ENCODE measurements at places on chromosomes 1 and 21. TPM values are rescaled to one million over a fixed set of nuclear protein-coding genes. Genes with fewer than 3 reads are reported as not detected.

Gene RIIAD1
- 23.5 TPM for polyA plus RNA-seq

Gene KRTAP12-2
- not detected for polyA plus RNA-seq

Gene MATN1
- polyA plus RNA-seq: 0.42 TPM

Gene PGBD5
- polyA plus RNA-seq: 16.3 TPM

Gene PRAMEF15
- polyA plus RNA-seq: not detected

Gene ATP6V1G3
- not detected for polyA plus RNA-seq

Gene FOXD2
- 0.06 TPM for polyA plus RNA-seq

Gene SLC1A7
- polyA plus RNA-seq: not detected

Gene LDLRAD1
- not detected for polyA plus RNA-seq

Gene PRRX1
- polyA plus RNA-seq: 0.10 TPM

Gene GJA8
- polyA plus RNA-seq: not detected

Gene BEST4
- not detected for polyA plus RNA-seq

Gene NT5C1A
- not detected for polyA plus RNA-seq

Gene SLAMF8
- polyA plus RNA-seq: not detected

Gene LCE1A
- polyA plus RNA-seq: not detected

Gene BARHL2
- polyA plus RNA-seq: not detected

Gene SOX13
- 1.7 TPM for polyA plus RNA-seq

Gene B3GALT5
- 0.50 TPM for polyA plus RNA-seq

Gene ETS2
- polyA plus RNA-seq: 10.4 TPM

Gene AKIRIN1
- 181 TPM for polyA plus RNA-seq

Gene NCAM2
- 9.8 TPM for polyA plus RNA-seq

Gene LIPI
- not detected for polyA plus RNA-seq

Gene ANKRD35
- not detected for polyA plus RNA-seq
